ENCODE measurements at places on chromosomes 3 and 15. TPM values are rescaled to one million over a fixed set of nuclear protein-coding genes. Genes with fewer than 3 reads are reported as not detected.
A peak's percentile ranks its signal among the peaks of the same experiment; 100 is the strongest.

DNA sequence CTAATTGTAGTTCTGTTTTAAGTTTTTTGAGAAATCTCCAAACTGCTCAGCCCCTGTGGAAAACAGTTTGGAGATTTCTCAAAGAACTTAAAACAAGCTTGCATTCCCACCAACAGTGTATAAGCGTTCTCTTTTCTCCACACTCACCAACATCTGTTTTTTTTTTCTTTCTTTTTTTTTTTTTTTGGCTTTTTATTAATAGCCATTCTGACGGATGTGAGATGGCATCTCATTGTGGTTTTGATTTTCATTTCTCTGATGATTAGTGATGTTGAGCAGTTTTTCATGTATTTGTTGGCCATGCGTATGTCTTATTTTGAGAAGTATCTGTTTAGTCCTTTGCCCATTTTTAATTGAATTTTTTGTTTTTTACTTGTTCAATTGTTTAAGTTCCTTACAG, 73.1 kb upstream of the COL8A1 start:
- no peak for DNase-seq

DNA sequence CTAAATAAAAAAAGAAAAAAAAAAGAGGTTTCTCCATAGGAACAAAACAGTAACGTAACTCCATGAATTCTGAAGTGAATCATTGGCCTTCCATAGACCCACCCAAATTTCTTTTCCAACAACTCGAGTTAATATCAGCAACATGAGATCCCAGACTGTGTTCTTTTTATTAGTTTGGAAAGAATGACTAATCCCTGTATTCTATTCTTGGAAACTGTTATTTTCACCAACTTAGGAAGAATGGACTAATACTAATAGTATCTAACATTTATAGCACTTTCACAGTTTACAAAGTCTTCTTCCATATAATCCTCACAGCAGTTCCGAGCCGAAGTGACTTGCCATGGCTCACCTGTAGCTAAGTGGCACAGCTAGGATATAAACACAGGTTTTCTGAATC, 72.7 kb upstream of the SLC4A7 start:
- peak; percentile 26 for DNase-seq

DNA sequence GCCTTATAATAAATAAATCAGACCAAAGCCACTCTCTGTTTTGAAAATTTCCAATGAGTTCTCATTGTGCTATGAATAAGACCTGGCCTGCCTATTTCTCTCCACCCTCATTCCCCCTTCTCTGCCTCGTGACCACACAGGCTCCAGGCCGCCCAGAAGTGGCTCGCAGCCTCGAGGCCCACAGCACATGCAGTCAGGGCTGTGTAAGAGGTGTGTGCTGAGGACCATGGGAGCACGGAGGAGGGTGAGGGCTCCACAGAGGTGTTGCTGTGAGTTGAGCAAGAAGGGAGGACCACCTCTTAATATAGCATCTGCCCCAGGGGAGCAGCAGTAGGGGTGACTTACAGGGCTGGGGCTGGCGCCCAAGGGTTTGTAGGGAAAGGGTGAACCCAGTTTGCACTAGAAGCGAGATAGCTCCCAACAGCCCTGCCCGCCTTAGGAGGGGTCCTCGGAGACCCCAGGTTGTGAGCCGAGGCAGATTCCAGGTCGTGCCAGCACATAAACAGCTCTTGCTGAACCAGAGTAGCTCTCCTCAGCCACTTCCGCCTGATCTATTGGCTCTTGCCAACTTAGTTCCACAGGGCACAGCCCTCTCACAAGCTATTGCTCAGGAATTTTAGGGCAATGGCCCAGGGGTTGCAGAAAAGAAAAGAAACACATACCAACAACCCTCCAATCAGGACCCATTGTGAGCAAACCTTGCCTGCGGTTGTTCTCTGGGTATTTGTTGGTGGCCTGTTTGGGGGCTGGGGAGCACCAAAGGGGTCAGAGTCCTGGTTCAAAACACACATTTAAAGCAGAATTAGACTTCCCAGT, 117.7 kb downstream of the MYLK start:
- no peak for DNase-seq

DNA sequence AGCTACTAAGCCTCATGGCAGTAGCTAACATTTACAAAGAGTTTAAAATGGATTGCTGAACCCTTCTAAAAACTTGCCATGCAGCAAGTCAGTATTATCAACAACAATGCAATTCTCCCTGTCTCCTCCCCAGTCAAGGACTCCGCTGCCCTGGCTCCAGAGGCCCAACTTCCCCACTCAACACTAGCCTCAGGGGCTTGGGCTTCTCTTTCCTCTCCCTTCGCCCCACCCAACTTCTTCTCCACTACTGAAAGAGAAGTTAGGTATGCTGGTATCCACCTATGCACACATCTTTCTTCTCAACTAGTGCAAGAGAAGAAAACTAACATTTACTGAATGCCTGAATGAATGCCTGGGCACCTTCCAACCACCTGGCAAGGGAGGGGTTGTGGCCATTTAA, 30.7 kb downstream of the TLE3 start:
- no peak for DNase-seq

IL17RD gene
- 14.8 TPM for total RNA-seq

DNA sequence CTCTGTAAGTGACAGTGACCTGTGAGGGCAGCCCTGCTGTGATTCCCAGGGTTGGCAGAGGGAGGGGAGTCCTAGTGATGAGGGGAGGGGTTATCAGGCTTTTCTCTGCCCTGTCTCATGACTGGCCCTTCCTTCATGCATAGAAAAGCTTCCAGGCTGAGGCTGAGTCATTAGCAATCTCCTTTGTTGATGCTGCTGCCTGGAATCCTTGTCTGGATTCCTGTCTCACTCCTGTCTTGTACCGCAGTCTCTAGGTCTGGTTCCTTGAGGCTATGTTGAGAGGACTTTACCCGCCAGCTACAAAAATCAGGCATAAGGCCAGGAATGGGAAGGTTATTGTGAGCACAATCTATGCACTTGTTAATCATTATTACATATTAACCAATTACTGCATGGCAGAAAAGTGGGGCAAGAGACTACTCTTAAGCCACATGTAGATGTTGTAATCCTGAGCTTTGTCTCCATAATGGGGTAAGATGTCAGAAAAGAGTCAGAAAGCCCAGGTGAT, 7.2 kb downstream of the KLHL6 start:
- no peak for DNase-seq

DNA sequence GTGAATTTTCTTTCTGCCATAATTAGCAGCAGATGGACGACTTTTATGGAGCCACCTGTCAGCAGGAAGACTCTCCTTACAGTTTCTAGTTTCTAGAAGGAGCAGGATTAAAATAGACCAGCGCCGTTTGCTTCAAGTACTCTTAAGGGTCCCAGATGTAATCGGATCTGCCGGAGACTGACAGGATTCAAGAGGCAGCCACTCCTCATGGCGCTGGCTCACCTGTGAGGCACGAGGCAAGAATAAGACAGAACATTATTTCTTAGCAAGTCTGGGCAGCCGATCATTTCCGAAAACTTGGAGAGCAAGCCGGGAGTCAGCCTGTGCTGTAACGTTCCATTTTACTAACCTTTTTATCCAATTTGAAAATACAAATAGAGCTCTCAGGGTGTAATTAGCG, 410.4 kb upstream of the RORA start:
- no peak for DNase-seq

- no peak for DNase-seq
Observed at GRCh38 chr3:120791010-120791409, 48.5 kb downstream of the GTF2E1 start.

- no peak for DNase-seq
Observed at GRCh38 chr3:61718565-61718964, 157.2 kb downstream of the PTPRG start.

FBXO40 gene
- not detected for total RNA-seq
